Hematopoietic multipotent progenitor cell treated with erythropoietin and hydrocortisone succinate and interleukin-3 and kit ligand, for 8 days (in vitro differentiated cells): ENCODE measurements at places on chromosomes 16 and 17.

GRCh38 chr16:80046848-80047247, 446.3 kb upstream of the MAF start:
- DNase-seq: no peak

DNA sequence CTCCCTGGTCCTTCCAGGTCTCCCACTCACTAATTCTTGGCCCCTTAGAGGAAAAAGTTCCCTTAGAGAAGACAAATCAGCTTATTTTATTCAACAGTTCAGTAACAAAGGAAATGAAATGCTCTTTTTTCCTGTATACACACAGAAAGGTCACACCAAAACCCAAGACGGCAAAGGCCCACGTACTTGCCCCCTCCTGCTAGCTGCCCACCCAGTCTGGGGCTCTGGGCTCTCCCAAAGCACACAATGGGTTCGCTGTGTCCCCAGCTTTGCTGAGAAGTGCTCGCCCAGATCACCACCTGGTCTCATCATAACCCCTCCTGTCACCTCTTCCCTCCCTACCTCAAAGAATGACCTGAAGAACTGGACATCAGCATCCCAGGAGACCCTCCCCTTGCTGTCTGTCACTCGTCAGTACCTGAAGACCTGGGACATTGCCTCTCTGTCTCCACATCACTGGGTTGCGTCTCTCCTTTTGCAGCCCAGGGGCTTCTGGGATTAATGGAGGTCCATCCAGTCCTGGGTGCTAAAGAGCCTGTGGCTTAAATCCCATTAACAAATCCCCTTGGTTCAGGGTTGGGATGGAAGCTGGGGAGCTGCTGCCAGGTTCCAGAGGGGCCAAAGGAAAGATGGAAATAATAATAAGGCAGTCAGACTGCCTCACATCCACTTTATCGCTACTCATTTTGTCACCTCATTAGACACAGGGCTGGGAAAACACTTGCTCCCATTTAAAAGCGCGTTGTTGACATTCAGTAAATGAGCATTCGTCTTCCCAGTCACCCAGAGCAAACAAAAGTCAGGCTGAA, 3.3 kb downstream of the SLC6A4 start:
- DNase-seq: no peak

DNA sequence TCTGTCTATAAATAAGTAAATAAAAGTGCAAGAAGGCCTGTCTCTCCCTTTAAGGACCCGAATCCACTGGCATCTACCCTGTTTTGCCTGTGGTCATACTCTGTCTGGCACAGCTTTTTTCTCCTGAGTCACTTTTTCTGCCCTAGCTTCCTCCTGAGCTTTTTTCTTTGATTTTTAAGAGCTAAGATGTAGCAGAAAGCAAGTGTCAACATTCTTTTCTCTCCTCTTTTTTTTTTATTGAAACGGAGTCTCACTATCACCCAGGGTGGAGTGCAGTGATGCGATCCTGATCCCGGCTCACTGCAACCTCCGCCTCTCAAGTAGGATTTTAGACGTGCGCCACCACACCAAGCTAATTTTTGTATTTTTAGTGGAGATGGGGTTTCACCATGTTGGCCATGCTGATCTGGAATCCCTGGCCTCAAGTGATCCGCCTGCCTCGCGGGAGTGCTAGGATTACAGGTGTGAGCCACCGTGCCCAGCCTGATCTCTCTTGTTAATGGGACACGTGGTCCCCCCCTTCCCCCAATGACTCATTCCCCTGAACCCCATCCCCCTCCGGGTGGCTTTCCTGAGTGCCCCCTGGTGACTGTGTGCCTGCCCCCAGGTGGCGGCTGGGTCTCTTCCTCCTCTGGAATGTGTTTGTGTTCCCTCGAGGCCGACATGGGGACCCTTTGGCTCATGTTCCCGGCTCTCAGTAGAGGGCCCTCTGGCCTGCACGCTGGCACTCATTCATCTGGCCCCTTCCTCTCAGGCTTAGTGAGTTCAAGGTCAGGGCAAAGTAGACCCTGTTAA, 14.2 kb downstream of the C16orf90 start:
- DNase-seq: no peak

DNA sequence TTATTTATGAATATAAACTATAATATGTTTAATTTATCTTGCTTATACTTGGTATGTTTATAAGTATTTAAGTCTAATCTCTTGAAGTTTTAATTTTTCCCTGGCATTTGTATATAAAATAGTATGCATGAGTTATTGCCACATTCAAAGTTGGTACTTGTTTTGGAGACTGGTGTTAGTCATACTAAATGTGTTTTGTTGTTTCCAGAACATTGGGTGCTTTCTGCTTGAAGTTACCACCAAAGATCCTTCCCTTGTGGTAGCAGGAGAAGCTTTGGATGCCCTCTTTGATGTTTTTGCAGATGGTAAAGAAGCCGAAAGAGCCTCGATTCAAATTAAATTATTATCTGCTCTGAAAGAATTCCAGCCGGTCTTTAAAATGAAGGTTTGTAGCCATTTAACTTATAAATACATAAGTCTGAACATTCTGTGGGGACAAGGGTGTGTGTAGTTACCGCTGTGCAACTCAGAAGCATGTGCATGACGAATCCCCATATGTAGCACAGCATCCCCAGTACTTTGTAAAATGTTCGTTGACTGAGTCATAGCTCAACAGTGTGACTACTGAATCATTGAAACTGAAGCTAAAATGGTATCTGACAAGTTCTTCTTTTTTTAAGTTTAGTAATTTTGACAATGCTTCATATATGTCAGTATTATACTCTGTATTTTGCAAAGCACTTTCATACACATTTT, 36.4 kb downstream of the HEATR3 start:
- DNase-seq: no peak

GRCh38 chr16:30875871-30876801, 17.7 kb downstream of the BCL7C start:
- DNase-seq: peak; percentile 60

DNA sequence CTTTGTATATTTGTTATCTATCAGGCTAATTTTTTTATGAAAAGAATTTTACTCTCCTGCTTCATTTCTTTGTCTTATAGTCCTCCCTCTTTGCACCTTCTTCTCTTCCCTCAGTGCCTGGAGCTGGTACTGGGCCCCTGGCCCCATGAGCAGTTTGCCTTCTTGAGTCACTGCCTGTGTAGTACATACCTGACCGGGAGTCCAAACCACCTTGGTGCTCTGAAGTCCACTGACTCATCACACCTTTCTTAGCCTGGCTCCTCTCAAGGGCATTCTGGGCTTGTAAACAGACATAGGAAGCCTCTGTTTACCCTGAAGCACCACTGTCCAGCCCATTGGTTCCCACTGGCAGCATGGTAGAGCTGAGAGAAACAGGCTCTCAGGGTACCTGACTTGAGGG, 11.0 kb upstream of the TACO1 start:
- DNase-seq: no peak

- DNase-seq: no peak
Measured at GRCh38 chr17:10631701-10632100, 25.4 kb downstream of the MYH3 start.

GRCh38 chr16:35724551-35724950, 2265.1 kb downstream of the TP53TG3F start:
- no peak for DNase-seq

GRCh38 chr17:38571833-38572668, 33.7 kb downstream of the SRCIN1 start:
- DNase-seq: no peak

GRCh38 chr16:85611444-85612190, 1.5 kb upstream of the GSE1 start:
- DNase-seq: peak; percentile 81

DNA sequence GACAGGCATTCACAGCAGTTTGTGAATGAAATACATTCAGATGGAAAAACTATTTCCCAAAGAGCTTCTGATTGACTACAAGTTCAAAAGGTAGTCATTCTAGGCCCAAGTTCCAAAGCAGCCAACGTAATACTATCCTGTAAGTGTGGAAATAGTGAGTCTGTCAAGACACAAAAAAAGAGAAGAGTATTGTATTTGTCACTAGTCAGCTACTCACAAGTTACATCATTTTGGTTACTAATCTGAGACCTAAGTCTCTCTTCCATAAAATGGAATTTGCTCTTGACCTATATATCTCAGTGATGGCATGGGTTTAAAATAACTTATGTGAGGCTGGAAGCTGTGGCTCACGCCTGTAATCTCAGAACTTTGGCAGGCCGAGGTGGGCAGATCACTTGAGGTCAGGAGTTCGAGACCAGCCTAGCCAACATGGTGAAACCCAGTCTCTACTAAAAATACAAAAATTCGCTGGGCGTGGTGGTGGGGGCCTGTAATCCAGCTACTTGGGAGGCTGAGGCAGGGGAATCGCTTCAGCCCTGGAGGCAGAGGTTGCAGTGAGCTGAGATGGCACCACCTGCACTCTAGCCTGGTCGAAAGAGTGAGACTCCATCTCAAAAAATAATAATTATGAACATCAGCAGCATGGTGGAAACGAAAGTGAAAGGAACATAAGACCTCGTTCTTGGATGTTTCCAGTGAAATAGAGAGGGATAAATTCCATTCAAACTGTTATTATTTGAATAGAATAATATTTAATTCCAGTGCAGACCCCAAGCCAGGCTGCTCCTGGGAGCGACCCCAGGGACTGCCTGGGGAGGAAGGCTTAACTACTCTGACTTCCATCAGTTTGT, 2.9 kb downstream of the CMC2 start:
- no peak for DNase-seq

GRCh38 chr17:46044286-46044928, 45.4 kb downstream of the STH start:
- DNase-seq: peak; percentile 87

DNA sequence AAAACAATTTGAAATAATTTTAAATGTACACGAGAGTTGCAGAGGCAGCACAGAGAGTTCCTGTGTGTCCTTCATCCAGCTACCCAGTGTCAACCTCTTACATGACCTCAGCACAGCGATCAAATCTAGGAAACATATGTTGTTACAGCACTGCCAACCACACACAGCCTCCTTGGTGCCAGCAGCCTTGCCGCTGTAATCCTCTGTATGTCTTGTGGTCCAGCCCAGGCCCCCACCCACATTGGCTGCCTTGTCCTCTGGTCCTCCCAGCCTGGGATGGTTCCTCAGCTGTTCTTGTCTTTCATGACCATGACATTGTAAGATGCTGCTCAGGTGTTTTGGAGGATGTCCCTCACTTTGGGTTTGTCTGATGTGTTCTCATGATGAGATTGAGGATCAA, 178.0 kb downstream of the RPTOR start:
- no peak for DNase-seq
